ENCODE measurements at places on chromosomes 7 and 10.

DNA sequence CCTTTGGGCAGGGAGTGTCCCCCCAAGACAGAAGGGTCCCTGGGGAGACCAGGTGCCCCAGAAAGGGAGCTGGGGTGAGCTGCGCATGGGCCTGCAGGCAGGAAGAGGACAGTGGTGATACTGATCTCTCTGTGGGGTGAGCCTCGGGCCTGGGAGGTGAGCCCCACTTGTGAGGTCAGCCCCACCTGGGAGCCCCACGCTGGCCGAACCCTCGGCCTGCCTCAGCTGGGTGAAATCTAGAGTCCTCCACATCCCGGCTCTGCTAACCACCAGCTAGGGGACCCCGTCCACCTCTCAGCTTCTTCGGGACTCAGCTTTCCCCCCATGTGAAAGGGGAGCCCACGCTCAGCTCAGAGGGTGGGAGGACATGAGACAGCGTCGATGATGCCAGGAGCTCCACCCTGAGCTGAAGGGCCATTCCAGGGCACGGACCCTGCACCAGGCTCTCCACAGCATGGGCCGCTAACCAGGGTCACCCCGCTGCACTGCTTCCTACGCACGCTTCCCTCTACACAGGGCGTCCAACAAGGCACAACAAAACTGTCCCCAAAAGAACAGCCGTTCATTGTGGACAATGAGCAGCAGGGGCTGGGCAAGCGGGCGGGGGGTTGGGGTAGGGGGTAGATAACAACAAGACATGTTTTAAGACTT lies 48.7 kb downstream of the CAMK2B start:
- DNase-seq: no peak

- no peak for DNase-seq
Observed at GRCh38 chr7:7699970-7700369, 18.4 kb downstream of the RPA3 start.

- DNase-seq: no peak
Observed at GRCh38 chr7:105195891-105196290, 181.9 kb downstream of the KMT2E start.

DNA sequence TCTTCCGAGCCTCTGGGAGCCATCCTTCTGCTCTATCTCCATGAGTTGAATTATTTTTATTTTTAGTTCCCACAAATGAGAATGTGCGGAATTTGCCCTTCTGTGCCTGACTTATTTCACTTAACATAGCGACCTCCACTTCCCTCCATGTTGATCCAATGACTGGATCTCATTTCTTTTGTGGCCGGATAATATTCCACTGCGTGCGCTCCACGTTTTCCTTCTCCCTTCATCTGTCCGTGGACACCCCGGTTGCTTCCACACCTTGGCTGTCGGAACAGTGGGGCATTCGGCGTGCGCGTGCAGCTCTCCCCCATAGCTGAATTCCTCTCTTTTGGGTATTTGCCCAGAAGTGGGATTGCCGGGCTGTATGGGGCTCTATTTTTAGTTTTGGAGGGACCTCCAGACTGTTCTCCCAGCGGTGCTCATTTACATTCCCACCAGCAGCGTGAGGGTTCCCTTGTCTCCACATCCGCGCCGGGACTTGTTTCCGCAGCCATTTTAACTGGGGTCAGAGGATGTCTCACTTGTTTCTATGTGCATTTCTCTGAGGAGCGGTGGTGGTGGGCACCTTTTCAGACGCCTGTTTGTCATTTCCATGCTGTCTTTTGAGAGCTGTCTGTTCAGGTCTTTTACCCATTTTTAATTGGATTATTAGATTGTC lies 51.0 kb upstream of the SUN1 start:
- no peak for DNase-seq

DNA sequence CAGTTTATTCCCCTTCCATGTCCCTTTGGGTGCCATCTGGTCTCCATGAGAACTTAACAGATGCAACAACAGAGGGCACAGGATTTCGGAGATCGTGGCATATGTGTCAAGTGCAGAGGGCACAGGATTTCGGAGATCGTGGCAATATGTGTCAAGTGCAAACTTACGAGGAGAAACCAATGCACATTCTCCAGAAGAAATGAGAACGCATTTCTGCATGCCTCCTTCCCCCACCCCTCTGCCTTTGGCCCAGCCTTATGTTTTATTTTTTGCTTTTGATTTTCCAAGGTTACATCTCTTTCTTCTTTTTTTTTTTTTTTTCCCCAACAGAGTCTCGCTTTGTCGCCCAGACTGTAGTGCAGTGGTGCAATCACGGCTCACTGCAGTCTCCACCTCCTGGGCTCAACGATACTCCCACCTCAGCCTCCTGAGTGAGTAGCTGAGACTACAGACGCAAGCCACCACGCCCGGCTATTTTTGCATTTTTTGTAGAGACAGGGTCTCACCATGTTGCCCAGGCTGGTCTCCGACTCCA lies 586 bp upstream of the ANKRD26 start:
- DNase-seq: peak; percentile 13

- no peak for DNase-seq
Observed at GRCh38 chr7:6640246-6640721, 3.2 kb downstream of the ZNF316 start.

DNA sequence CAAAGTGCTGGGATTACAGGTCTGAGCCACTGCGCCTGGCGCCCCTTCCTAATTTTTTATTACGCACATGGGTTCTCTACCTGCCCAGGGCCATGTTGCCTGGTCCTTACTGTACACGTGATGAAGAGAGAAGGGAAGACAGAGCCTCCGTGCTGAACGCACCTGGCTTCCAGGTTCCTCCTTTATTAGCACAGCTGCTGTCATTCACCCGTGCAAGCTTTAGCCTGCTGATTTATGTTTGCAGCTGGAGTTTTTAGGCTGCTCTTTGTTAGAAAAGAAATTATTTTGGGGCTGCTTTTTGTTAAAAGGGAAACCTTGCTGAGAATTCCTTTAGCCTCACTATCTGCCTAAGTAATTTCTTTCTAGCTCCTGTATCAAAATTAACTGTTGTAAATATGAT lies 417.0 kb downstream of the CALN1 start:
- DNase-seq: no peak
